Hepatic stellate cell (primary cell): ENCODE measurements at places on chromosomes 1 and 21.

GRCh38 chr1:192545896-192546521 lies 29.6 kb upstream of the RGS1 start:
- no peak for DNase-seq

GRCh38 chr21:43740497-43741156 lies 21.7 kb downstream of the PDXK start:
- DNase-seq, result peak; percentile 58

DNA sequence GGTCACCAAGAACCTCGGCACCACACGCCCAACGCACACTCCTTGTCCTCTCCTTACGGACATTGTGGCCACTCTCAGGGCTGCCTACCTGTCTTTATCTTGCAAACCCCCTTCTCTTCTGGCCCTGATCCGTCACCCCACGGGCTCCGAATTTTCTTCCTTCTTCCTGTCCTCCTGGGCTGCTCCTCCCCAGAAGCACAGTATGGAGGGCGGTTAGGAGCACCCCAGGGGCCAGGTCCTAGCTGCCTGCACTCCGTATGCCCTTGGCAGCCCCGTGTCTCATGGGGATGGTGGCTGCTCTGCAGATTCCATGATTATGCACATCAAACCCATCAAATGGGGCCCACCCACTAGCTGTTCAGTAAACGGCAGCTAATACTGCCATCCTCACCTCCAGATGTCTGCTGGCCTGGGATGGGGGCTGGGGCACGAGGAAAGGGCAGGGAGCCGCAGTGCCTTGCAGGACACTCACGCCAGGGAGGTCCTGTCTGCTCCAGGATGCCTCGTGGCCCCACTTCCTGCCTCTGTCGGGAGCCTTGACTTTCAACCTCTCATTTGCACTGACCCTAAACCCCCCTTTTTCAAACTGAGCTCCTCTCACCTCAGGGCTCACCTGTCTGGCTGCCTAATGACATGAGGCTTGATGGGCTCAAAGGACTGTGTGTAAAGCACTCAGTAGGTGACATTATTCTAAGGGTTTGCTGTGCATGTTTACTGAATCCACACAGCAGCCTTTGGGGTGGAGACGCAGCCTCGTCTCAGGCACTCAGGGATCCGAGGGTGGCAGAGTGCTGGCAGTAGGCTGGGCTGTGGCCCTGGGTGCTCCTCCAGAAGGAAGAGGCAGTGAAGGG lies 4.4 kb downstream of the TTC34 start:
- DNase-seq, result no peak

- no peak for DNase-seq
These were observed 87.7 kb downstream of the C4BPA start for GRCh38 chr1:207191776-207192175.

DNA sequence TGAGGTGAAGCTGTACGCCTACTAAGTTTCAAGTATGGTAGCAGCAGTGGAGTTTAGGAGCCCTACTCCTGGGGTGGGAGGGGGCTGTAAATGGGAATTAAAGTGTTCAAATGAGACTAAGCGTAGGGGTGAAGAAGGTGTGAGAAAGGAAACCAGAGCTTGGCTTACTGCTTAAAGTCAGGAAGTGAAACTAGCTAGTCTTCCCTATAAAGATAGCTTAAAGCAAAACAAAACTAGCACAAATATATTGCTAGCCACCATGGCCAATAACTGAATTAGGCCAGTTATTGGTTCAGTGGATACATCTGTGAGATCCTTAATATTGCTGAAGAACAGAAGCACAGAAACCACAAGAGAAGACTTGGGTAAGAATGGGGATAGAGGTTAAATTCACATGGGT lies 492.2 kb upstream of the PKN2 start:
- DNase-seq, result no peak

- no peak for DNase-seq
These were observed 23.5 kb upstream of the WNT4 start for GRCh38 chr1:22166439-22166838.

GRCh38 chr1:193283016-193283415 lies 96.6 kb upstream of the B3GALT2 start:
- peak; percentile 11 for DNase-seq

DNA sequence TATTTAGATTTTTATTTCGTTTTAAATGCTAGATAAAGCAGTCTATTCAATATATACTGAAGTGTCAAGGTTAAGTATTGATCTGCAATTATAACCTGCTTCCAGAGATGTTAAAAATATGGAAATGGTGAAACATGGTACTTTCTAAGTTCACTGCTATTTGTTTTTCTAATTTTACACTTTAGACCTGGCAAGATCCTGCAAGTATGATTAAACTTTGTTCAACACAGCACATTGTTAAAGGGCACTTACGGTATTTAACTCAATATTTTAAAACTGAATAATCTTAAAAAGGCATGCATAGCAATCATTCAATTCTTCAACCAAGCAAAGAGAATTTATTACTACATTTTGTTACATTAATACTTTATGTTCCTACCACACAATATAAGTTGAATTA lies 35.7 kb upstream of the ZZZ3 start:
- DNase-seq, result no peak

- no peak for DNase-seq
These were observed 25.3 kb downstream of the PADI2 start for GRCh38 chr1:17093822-17094393.

DNA sequence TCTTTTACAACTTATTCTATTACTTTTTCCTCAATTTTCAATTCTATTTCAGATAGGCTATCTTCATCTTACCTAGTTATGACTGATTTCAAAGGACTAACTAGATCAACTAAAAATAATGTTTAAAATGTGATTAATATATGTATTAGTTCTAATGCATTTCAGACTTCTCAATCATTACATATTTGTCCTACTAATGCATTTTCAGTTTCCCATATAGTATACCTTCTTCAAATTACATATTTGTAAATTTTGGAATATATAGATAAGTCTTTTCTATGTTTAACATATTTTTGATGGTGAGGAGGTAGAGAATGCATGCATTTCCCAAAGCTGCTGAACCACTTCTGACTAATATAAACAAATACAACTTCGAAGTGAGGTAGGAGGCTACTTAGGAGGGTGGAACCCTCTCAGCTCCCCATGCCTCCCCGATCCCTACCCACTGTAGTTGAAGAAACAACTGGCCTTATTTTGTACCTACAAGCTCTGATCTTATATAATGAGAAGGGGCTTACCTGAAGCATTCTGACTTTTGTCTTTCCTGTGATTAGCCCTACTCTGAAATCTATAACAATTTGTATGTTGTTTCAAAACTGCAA lies 1.7 kb downstream of the TRMT1L start:
- DNase-seq, result no peak

- DNase-seq, result no peak
These were observed 531.1 kb upstream of the ADAMTS5 start for GRCh38 chr21:27498025-27498424.

DNA sequence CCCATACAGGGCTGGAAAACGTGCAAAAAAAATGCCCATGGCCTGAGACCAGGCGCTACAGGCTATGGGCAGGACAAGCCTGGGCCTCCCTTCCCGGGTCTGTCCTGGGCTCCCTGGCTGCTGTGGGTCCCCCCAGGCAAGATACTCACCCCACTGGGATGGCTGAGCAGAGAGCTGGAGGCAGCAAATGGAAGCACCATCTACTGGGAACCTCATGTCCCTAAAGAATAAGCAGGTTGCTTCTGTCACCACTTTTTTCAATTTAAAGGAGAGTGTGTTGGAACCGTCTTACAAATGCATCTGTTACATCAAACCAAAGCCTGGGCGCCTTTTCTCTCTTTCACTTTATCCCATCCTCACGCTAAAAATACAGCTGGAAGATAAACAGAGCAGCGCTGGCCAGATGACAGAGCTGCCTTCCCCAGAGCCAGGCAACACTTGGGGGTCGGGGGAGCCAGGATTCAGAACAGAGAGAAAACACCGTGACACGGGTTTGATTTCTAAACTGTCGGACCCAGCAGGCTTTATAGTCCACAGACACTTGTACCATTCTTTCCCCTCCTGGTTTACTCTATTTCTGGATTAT lies 262.1 kb upstream of the VAMP3 start:
- DNase-seq, result no peak

DNA sequence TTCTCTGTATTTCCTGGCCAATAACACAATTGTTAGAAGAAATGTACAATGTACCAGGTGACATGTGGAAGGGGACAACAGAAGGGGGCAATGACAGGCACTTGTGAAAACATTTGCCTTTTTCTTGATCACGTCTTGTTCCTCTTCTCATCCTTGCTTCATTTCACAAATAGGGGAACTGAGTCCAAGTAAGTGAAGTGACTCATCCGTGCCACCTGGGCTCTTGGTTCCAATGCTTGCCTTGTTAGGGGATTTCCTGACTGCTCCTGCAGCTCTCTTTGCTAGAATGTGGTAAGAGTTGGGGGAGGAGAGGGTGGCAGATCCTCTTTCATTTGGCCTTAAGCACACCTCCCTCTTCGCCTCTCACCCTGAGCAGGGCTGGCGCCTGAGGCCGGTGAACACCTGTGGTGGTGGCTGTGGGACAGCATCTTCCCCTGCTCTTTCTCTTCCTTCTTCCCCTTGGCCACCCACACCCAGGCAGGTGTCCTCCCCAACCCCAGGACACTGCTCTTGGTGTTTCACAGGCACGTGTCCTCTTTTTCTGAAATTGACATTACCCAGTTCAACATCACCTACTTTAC lies 2.2 kb upstream of the RHEX start:
- no peak for DNase-seq

- DNase-seq, result no peak
These were observed 429 bp downstream of the FCGR2A start for GRCh38 chr1:161505686-161506085.

- peak; percentile 50 for DNase-seq
These were observed 44.8 kb upstream of the TADA1 start for GRCh38 chr1:166920561-166921475.

GRCh38 chr1:34164771-34165391 lies at the start of gene CSMD2:
Gene CSMD2 (minus strand): TSS chr1:34165230. CDS start chr1:34165097, 133 bp downstream.
- DNase-seq, result peak; percentile 35

- no peak for DNase-seq
These were observed 1.5 kb upstream of the FCRLA start for GRCh38 chr1:161705537-161705936.

GRCh38 chr1:62321446-62321845 lies 2.2 kb upstream of the KANK4 start:
- peak; percentile 50 for DNase-seq

DNA sequence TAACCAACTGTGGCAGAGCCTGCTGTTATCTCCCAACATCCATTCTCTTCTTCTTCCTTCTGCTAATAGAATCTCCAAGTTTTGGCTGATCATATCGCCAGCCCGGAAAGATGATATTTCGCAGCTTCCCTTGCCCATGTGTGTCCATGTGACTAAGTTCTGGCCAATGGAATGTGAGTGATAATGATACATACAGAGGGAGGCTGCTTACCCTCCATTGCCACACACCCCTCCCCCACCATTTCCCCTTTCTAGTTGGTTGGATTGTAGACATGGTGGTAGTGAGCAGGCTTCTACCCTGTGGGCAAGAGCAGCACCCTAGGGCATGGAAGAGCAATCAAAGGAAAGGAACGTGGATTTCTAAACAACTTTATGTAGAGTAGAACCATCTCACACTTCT lies 48.8 kb downstream of the SLC9C2 start:
- DNase-seq, result no peak

GRCh38 chr1:156384007-156384406 lies 15.0 kb downstream of the RHBG start:
- DNase-seq, result no peak

DNA sequence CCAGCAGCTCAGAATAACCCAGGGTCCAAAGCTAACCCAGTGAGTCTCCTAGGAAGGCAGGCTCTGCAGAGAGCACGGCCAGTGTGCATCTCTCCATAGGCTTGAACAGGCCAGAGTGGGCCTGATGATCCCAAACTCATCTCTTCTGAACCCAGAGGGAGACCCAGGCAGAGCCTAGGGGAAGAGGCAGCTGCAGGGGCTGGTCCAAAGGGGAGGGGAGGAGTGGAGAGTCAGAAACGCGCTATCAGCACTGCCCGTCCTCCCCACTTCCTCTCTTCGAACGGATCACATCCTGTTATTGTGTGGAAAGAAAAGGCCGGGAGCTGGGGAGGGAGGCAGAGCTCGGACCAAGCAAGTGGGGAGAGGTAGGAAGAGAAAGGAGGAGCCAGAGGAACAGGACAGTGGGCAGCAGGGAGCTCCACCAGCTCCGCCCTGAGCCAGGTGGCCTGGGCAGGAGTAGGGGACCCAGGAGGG lies 20.2 kb downstream of the TAL1 start:
- DNase-seq, result no peak

- DNase-seq, result peak; percentile 64
These were observed 246.1 kb upstream of the DUSP10 start for GRCh38 chr1:221987860-221988520.

- no peak for DNase-seq
These were observed 45.0 kb downstream of the XCL1 start for GRCh38 chr1:168621356-168621755.

DNA sequence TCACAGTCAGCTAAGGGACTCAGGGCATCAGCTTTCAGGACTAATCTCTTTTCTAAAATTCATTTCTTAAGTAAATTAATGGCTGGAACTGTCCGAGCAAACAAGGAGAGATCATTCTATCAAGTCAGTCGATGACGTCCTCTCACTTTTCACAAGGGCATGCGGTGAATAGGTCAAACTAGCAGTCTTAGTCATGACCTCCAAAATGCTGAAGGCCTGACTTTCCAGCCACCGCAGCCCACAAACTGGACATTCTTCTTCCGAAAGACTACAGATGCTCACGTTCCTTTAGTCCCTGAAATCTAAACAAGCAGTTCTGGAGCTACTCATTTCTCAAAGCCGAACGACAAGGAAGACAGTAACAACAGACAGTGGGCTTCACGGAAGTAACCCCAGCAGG lies 127.9 kb downstream of the TIAM1 start:
- no peak for DNase-seq

GRCh38 chr1:24091971-24092482 lies 19.9 kb downstream of the MYOM3 start:
- DNase-seq, result no peak

DNA sequence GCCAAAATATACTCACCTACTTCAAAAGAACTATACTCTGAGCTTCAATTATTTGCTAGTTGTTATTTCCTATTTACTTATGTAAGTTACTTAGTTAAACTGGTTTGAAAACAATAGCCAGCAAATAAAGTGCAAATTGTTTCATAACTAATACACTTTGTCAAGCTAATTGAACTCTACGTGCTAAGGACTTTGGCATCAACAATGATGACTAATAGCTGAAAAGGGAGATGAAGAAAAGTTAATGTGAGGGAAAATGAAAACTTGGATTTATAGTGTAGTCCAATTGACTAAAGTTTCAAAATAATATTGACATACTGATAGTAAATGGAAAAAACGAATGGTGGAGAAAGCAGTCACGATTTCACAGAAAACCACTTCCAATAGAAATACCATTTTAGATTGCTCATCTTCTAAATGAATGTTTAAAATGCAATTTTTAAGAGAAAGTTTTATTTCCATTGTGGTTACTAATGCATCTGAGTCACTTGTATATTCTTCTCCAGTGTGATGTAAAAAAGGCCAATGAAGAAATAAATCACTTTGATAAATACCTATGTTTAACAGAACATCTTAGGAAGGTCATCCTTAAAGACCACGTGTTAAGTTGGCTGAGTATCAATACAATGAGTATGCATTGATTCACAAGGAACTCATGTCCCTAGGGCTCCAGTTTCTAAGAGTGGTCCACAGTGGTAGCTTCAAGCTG lies 455.2 kb downstream of the LTN1 start:
- DNase-seq, result peak; percentile 13

- no peak for DNase-seq
These were observed 39.4 kb upstream of the NGF start for GRCh38 chr1:115377411-115377810.

GRCh38 chr1:18849261-18849711 lies 10.2 kb downstream of the TAS1R2 start:
- no peak for DNase-seq
